GM23338 (cell line): ENCODE measurements at places on chromosomes 12 and 14. TPM values are rescaled to one million over a fixed set of nuclear protein-coding genes. Genes with fewer than 3 reads are reported as not detected.

GRCh38 chr14:44803239-44803905, 158.4 kb downstream of the KLHL28 start:
- peak; percentile 76 for DNase-seq

DNA sequence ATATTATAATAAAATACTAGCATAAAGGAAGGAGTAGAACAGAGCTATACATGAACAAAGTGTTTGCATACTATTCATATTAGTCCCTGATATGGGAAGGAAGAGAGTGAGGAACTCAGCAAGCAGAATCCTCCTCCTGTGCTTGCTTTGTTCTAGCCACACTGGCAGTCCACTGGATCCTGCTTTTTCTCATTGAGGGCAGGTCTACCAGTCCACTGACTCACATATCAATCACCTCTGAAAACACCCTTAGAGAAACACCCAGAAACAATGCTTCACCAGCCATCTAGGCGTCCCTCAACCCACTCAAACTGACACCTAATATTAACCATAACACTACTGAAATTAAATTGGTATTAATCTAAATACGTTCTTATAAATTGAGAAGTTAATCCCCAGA, 1861.7 kb upstream of the SEL1L start:
- DNase-seq = no peak

GRCh38 chr14:73944432-73945158, 5.3 kb downstream of the FAM161B start:
- DNase-seq = no peak

DNA sequence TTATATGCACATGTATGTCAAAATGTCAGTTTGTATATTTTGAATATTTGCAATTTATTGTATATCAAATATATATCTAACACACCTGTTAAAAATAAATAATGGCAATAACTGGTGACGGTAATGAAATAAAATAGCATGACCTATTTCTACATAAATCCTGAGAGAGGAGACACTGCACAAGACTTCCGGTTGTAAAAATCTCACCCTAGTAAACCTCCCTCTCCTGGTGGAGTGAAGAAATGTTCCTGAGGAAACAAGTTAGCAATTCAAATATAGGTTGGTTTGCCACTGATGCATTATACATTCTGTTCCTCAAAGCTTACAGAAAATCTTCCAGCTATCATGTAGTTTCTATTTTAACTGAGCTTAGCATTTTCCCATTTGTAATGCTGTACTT, 166.1 kb upstream of the SYT10 start:
- DNase-seq = peak; percentile 60

DNA sequence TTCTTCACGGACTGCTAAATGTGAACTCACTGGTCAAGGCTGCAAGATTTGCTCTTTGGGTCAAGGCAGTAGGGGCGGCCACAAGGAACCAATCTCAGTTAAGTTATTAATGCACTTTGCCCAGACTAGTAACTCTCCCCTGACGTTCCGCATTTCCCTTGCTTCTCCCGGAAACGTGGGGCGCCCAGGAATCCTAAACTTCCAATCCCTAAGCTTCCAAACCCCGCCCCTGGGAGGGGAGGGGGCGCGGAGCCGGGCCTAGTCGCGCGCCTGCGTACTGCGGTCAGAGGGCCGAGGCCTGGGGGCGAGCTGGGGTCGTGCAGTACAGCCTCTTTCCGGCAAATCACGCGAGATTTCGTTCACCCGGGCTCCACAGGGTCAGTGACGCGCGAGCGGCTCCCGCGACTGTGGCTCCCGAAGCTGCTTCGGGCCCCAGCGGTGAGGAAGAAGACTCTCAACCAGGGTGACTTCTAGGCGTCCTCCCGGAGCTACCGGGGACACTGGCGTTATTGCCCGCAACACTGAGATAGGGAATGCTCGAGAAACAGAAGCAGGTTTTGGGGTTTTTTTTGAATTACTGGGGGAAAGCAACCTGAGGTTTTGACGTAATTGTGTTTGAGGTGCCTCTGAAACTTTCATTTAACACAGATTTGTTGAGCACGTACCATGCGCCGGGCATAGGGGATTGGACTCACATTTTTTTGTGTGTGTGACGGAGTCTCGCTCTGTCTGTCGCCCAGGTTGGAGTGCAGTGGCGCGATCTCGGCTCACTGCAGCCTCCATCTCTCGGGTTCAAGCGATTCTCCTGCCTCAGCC, at the start of gene PTGR2:
Gene PTGR2, plus strand, starts transcription at position 265 of the 816 bp plus-strand sequence. CDS start 7,032 bp downstream, outside the sequence.
- peak; percentile 99 for DNase-seq

DNA sequence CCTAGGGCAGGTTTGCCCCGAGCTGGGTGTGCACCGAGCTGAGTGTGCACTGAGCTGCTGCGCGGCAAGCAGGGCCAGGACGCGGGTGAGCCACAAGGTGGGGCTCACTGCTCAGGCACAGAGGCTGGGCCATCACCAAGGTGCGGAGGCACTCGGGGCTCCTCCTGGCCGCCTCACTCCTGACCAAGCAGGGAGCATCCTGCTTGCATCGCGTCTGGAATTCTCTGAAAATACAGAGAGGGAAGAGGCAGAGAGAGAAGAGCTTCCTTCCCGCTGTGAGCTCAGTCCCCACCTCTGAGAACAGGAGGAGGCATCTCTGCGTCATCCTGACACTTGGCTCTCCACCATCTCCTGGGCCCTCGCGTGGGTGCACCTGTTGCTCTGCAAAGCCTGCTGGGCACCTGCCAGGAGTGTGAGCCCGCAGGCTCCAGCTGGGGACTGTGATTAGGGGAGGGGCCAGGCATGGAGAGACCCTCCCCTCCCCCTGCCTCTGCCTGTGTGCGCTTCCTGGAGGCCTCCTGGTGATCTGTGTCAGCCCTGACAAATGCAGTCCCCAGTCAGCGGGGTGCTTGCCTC, 116.3 kb downstream of the GLT1D1 start:
- DNase-seq = peak; percentile 69

The KLHL33 gene
- polyA plus RNA-seq = 0.09 and 0.15 TPM in 2 replicates

GRCh38 chr14:29077916-29078315, 311.3 kb downstream of the FOXG1 start:
- no peak for DNase-seq

DNA sequence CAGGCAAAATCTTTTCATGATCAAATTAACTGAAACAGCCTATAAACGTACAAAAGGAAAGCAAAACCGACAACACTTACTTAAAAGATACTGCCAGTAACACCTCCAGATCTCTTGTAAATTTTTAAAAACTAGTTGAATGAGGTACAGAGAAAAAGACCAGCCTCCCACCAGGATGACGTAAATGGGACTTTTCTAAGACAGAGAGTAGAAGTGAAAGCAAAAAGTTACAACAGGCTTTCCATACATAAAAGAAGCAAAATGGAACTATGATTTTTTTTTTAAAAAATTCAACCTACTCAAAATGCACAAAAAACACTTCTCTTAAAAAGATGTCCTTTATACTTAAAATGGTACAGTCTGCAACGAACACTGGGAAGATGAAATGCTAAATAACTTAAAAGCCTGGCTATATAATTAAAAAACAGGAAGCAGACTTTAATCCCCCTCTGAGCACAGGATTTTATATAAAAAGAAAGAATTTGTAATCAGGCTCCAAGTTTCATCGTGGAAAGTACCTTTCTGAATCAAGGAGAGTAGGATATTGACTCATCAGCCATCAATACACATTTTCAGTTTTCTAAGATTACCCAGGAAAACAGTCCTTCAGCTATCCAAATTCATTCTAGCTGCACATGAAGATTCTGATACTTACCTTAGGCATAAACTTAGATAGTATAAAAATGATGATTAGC, 14.2 kb upstream of the MYO1A start:
- DNase-seq = no peak

GRCh38 chr12:95532851-95533250, 18.4 kb downstream of the USP44 start:
- no peak for DNase-seq

DNA sequence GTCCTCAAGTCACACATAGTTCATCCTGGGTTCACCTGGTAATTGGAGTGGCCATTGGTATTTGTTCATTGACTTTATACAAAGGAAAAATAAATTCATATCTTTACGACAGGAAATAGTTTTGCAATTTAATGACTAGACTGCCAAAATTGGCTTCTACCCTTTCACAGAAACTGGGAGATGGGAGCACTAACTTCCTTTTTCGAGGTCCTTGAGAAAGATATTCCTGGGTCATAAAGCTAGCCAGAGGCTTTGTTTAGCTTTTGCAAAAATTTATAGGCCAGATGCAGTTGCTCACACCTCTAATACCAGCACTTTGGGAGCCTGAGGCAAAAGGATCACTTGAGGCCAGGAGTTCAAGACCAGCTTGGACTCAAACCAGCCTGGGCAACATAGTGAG, 10.2 kb upstream of the OR11G2 start:
- DNase-seq = no peak

The GZMH gene
- not detected in 2 replicates for polyA plus RNA-seq

The NOVA1 gene
- 11.0 and 11.6 TPM in 2 replicates for polyA plus RNA-seq

The AHNAK2 gene
- polyA plus RNA-seq = 1.1 and 1.6 TPM in 2 replicates

GRCh38 chr12:131511803-131512561, 198.9 kb upstream of the SFSWAP start:
- DNase-seq = no peak

DNA sequence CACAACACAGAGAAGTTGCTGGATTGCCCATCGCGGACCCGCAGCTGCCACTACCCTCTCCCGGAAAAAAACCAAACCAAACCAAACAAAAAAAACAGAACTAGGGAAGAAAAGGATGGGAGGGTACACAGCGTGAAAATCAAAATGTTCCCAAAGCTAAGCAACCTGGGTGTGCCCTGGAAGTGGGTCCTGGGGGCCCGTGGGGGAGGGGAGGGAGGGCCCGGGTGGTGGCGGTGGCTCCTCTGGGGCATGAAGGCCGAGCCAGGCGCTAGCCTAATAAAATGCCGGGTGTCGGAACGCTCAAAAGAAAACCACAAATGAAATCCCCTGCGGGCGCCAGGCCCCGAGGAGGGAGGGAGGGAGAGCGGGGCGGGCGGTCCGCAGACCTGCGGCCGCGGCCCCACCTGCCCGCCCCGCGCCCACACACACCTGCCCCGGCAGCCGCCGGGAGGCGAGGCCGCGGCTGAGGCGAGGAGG, 787 bp downstream of the HECTD4 start:
- no peak for DNase-seq

The SLC22A17 gene
- polyA plus RNA-seq = 28.6 and 29.5 TPM in 2 replicates

DNA sequence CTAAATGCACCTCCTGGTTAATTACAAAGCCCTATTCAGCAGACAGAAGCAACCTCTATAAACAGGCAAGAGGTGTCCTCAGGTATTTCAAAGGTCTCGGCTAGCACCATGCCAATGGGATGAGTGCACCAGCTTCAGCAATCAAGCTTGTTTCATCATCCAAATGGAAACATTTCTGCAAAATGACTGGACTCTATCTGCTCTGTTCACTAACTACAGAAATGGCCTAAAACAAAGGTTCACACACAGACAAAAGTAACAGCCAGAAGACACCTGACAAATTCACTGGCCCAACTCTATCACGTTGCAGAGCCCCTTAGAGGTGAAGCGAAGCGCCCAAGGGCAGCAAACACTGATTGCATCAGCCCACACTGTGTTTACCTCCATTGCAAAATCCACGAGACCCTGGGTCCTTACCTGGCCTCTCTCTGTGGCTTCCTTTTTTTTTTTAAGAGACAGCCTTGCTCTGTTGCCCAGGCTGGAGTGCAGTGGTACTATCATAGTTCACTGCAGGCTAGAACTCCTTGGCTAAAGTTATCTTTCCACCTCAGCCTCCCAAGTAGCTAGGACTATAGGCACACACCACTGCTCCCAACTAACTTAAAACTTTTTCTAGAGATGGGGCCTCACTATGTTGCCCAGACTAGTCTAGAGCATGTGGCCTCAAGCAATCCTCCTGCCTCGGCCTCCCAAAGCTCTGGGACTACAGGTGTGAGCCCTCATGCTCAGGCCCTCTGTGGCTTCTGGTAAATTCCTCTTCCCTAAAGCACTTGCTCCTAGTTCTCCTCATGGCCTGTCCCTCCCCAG, 8.5 kb upstream of the SYNE3 start:
- DNase-seq = no peak

GRCh38 chr12:112164011-112164660, 38.8 kb downstream of the TRAFD1 start:
- no peak for DNase-seq

- no peak for DNase-seq
These were observed 88.1 kb downstream of the DACT1 start for GRCh38 chr14:58725871-58726270.

- DNase-seq = peak; percentile 98
These were observed 81.2 kb downstream of the IRF2BPL start for GRCh38 chr14:76947078-76947837.

GRCh38 chr12:95261109-95261508, 43.5 kb downstream of the VEZT start:
- DNase-seq = no peak

- DNase-seq = no peak
These were observed 232.6 kb upstream of the TBX3 start for GRCh38 chr12:114916541-114916940.

GRCh38 chr12:1691123-1692007, 495 bp downstream of the ADIPOR2 start:
- peak; percentile 86 for DNase-seq

DNA sequence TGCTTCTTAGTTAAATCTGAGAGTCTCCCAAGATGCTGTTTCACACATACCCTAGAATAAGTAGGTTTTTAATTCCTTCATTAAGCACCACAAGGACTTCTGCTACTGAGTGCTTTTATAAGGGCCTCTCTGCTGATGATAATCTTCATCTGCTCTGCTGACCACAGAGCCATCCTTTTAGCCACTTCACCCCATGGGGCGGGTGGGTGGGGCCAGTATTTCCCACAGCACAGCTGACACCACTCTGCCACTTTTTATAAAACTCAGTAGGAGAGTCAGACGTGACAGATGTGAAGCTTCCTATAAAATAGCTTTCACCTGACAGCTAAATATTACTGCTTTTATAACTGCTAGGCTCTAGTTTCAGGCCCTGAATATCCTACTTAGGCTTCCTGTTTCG, 20.3 kb downstream of the FCF1 start:
- no peak for DNase-seq

DNA sequence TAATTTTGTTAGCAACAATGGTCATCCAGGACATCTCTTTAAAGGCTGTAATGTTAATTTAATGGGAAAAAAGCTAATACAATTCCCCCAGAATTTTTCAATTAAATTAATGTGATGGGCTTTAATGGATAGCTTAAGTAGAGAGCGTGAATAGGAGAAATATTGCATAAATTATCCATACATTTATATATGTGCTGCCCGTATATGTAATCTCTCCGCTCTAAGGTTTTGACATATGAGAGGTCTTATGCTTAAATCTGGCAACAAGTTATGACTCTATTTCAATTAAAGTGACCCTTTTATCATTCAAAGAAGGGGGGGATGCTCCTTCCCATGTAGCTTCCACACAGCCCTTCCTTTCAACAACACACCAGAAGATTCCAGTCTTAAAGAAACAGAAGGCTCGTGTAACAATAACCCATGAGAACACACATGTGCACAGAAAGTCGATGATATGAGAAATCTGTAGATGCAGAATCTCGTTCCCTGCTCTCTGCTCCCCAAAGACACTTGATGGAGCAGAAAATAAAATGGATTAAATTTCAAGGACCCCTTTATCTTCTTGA, 24.0 kb downstream of the MAP1LC3B2 start:
- no peak for DNase-seq

GRCh38 chr12:42364692-42365091, 38.7 kb downstream of the PPHLN1 start:
- peak; percentile 65 for DNase-seq

- no peak for DNase-seq
These were observed 68.9 kb upstream of the NCOR2 start for GRCh38 chr12:124636138-124636978.
